NCI-H1092 treated with DMSO at 0.1 percent for 48 hours (cell line): ENCODE measurements at places on chromosomes 2 and 18.

DNA sequence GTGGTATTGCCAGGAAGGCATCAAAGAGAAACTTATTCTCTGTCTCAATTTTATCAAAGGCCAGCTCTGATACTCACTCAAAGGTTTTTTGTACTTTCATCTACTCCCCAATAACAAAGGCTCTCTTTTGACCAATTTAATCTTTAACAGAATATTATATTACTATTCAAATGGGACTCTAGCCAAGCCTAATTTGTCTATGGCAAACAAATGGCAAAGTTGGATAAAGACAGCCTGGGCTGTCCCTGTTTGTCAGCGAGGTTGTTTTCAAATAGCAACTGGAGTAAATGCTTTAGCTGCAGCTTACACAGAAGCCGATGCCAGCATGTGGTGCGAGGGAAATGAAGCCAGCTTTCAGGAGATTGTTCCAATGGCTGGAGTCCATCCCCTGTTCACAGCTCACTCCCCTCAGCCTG lies 80.1 kb upstream of the CTNNA2 start:
- peak; percentile 4 for DNase-seq

- peak; percentile 57 for DNase-seq
Observed at GRCh38 chr18:76821356-76821874, 942 bp upstream of the ZNF236 start.

- DNase-seq: no peak
Observed at GRCh38 chr2:215751200-215751910, 262.0 kb downstream of the MREG start.

DNA sequence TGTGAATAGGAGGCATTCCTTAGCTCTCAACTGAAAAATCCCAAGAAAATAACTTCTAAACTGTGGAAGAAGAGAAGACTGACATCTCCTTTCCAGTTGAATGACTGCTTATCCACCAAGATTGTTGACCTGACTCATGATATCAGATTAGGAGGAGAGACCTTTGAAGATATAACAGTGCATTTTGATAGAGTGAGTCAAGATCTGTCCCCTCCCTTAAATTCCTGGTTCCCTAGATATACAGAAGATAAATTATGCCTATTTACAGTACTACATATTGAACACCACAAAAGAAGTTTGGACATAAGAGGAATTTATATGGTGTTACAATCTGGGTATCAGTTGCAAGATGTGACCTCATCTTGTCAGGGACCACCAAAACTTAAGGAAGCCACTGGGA lies 285.3 kb upstream of the ZSWIM2 start:
- no peak for DNase-seq

- no peak for DNase-seq
Observed at GRCh38 chr18:21056545-21056944, 55.1 kb downstream of the ROCK1 start.

DNA sequence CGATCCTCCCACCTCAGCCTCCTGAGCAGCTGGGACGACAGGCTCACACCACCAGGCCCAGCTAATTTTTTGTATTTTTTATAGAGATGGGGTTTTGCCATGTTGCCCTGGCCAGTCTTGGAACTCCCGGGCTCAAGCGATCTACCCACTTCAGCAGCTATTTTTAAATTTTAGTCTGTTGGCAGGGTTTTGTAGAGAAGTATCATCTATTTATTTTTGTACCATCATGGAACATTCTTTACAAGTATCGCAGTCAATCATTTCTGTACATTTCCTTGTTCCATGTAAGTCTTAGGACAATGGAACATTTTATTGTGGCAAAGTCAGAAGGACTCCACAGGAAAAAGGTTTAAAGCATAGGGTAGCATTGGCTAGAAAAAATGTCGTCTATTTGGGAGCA lies 94.6 kb downstream of the UGGT1 start:
- no peak for DNase-seq

DNA sequence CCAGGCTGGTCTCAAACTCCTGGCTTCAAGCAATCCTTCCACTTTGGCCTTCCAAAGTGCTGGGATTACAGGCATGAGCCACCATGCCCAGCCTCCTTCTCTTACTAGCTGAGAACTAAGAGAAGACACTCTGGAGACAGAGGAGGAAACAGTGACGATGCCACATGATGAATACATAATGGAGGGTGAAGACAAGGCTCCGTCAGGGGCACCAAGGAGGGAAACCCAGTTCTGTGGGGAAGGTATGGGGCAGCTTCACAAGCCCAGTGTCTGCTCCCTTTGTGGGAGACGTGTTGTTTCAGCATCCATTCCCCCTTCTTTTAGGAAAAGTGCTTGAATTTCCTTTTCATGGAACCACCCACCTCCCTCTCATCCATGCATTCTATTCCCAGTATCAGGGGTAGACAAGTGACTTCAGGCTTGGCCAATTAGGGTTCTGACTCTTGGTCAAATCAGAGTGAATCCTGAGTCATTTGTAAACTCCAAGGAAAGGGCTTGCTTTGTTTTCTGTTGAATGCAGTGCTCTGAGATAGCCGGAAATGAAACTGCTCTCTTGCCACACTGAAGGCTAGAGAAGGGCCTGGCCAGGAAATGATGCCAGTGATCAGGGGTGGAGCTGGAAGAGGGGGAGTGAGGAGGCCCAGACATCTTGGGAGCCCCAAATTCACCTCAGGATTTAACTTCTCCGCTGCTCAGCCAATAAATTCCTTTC lies 23.7 kb downstream of the TMEM127 start:
- DNase-seq: no peak

DNA sequence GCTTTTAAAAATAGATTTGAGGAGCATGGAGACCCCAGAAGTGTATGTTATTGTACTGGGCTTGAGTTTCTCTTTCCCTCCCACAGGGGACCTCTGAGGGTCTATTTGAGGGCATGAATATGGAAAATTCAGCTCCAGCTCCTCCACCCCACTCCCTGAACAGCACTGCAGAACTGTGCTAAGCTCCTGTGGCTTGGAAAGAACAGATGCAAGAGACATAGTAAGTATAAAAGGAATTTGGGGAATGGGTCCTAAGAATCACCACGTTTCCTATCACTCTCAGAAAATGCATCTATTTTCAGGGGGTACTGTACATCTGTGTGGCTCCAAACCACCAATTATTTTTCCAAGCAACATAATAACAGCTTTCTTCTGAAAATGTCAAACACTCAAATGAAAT lies 416.1 kb downstream of the ZNF521 start:
- DNase-seq: no peak

DNA sequence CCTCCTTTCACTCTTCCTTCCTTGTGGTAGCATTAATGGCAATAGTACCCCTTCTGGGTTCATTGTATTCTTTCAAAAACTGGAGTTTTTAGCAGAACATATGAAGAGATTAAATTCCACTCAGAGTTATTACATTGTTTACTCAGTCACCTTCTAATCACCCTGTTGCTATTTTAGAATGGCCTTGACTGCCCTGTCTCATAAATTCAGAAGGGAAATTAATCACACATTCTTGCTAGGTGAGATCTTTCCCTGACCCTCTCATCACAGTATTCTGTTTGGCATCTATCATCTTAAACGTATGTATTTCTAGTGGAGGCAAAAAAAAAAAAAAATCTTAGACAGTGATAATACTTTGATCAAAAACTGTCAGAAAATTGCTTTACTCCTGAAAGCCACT lies 760.4 kb downstream of the ADCYAP1 start:
- DNase-seq: no peak
